Activated CD8-positive, alpha-beta memory T cell treated with anti-CD3 and anti-CD28 coated beads, Interleukin-2, amount 50 U/mL, for 48 hours (primary cell): ENCODE measurements at places on chromosomes 13 and 19.

- no peak for DNase-seq
Measured at GRCh38 chr13:61111529-61111928, 304.1 kb downstream of the PCDH20 start.

GRCh38 chr19:1037621-1038064 lies 2.3 kb upstream of the ABCA7 start:
- DNase-seq, result no peak

- no peak for DNase-seq
Measured at GRCh38 chr19:39251846-39252245, 3.2 kb upstream of the IFNL4 start.

GRCh38 chr19:34145741-34146202 lies 26.5 kb upstream of the LSM14A start:
- peak; percentile 66 for DNase-seq
